ENCODE measurements at places on chromosomes 4 and X. TPM values are rescaled to one million over a fixed set of nuclear protein-coding genes. Genes with fewer than 3 reads are reported as not detected.

The CCDC149 gene
- total RNA-seq: 6.7 TPM

GRCh38 chr4:98546910-98547594 lies 111.4 kb downstream of the TSPAN5 start:
- no peaks in the 10 kb centered on the region for H3K36me3 ChIP-seq
- H3K27me3 ChIP-seq: no peaks in the 10 kb centered on the region
- peak overlapping the region; percentile 39 for H3K4me3 ChIP-seq
- DNase-seq: peak; percentile 61

The GUCY1B1 gene
- total RNA-seq: 11.3 TPM

The CSAG1 gene
- total RNA-seq: not detected

DNA sequence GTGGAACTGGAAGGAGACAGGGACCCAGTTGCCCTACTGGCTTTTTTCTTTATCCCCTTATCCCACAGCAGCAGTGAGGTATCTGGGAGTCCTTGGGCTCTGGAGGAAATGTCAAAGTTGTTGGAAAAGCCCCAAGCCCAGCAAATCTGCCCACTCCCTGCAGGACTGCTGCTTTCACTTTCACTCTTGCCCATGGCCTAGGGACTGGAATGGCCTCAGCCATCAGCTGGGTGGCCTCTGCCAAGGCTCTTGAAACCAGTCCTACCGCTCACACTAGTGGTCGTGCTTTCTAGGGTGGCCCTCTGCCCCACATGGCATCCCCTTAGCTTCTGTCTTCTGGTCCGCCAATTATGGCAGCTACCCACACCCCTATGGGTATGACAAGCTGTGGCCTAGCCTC lies 9.7 kb upstream of the RHOXF1 start:
- H3K4me1 ChIP-seq: no peaks in the 10 kb centered on the region
- H3K36me3 ChIP-seq: no peaks in the 10 kb centered on the region
- H3K27ac ChIP-seq: no peak overlapping the region
- no peaks in the 10 kb centered on the region for H3K27me3 ChIP-seq
- no peak for DNase-seq

GRCh38 chrX:115147220-115147619 lies 42.0 kb upstream of the RBMXL3 start:
- H3K4me3 ChIP-seq: no peak overlapping the region
- no peak for DNase-seq
- H3K27ac ChIP-seq: no peak overlapping the region
- H3K4me1 ChIP-seq: no peaks in the 10 kb centered on the region
- H3K36me3 ChIP-seq: no peaks in the 10 kb centered on the region

- no peak for DNase-seq
- H3K27me3 ChIP-seq: no peaks in the 10 kb centered on the region
- no peak overlapping the region for H3K4me3 ChIP-seq
- H3K36me3 ChIP-seq: no peaks in the 10 kb centered on the region
These were observed 214.7 kb upstream of the INTU start for GRCh38 chr4:127417885-127418535.

The CXorf49 gene
- total RNA-seq: not detected

DNA sequence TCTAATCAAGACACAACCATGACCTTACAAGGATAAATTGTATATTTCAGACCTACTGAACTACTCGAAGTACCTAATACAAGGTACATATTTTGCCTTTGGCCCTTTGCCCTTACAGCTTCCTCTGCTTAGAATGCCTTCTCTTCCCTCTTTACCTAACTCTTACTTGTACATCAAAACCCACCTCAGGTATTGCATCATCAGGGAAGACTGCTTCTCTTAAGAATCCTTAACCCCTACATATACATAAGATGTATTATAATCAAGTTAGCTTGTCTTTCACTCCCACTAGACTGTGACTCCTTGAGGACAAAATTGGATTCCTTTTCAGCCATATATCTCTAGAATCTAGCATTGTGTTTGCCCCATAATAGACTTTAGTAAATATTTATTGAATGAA lies 101.7 kb upstream of the STIM2 start:
- H3K36me3 ChIP-seq: no peaks in the 10 kb centered on the region
- no peak overlapping the region for H3K27ac ChIP-seq

GRCh38 chr4:132016703-132017350 lies 1132.3 kb upstream of the PCDH10 start:
- H3K36me3 ChIP-seq: no peaks in the 10 kb centered on the region
- no peak for DNase-seq
- no peak overlapping the region for H3K27ac ChIP-seq
- no peaks in the 10 kb centered on the region for H3K4me1 ChIP-seq

- no peaks in the 10 kb centered on the region for H3K4me1 ChIP-seq
- no peak overlapping the region for H3K4me3 ChIP-seq
- H3K27me3 ChIP-seq: no peaks in the 10 kb centered on the region
- no peak overlapping the region for H3K27ac ChIP-seq
These were observed 76.0 kb downstream of the NR3C2 start for GRCh38 chr4:148366251-148366650.
